ENCODE measurements at places on chromosomes 12 and 14.

GRCh38 chr12:53560351-53560750, 53.1 kb upstream of the NPFF start:
- DNase-seq, result no peak

- no peak for DNase-seq
These were observed 36.4 kb downstream of the NFKBIA start for GRCh38 chr14:35368139-35368460.

GRCh38 chr12:103011974-103012763, 54.7 kb downstream of the ASCL1 start:
- no peak for DNase-seq

DNA sequence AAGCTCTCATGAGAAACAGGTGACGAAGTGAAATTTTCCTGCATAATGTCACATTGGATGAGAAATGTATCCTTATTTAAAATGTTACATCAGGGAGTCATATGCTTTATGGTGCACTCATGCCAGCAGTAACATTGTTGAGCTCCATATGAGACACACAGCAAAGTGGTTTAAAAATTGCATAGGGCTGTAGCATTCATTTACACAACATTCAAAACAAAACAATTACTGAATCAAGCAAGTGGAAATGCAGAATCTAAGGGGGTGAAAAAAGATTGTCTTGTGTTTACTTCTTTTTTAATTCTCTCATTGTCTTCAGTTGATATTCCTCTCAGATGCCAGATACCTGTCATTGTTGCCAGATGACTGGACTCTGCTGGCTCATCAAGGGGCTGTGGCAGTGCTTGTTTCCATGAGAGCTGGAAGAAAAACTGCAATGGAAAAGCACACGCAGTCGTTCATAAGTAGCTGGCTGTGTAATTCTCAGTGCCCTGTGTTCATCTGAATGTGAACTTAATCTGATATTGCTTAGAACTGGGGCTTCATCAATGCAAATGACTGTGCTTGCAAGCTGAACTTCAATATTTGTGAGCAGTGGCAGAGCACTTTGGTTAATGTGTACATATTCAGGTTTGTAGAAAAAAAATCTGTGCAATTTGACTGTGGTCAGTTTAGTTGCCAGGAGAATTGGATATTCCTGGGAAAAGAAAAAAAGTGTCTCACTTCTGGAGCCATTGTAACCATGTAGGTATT, 305.6 kb downstream of the RAD51B start:
- no peak for DNase-seq

DNA sequence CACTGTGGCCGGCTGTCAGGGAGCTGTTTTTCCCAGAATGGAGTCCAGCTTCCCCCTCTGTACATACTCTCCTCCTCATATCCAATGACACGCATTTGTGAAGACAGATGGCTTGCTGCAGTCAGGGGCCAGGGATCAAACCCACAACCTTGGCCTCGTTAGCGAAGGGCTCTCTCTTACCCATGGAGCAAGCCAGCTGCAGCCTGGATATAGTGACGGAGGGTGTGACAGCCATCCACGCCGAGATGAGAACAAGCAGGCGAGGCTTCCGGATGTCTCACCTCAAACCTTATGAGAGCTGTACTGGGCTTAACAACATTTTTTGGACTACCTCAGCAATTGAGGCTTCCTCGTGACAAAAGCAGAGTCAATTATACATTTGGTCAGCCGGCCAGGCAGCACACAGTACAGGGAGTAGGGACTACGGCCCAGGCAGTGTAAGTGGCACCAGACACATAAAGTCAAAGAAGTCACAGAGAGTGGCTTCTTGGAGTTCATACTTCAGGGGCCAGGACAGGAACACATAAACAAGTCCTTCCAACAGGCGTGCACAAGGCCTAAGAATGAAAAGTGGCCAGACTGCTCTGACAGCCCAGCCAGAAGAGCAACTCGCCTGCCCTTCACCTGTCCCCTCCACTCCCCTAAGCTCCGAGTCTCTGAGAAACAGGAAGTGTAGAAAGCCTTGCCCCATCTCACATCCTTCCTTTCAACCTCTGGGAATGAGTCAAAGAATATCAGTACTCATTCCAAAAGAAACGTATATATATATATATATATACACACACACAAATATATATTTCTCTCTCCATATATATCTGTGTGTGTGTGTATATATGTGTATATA, 115.1 kb downstream of the TTC7B start:
- DNase-seq, result no peak

- DNase-seq, result no peak
These were observed 256.2 kb upstream of the LRFN5 start for GRCh38 chr14:41350476-41350875.

DNA sequence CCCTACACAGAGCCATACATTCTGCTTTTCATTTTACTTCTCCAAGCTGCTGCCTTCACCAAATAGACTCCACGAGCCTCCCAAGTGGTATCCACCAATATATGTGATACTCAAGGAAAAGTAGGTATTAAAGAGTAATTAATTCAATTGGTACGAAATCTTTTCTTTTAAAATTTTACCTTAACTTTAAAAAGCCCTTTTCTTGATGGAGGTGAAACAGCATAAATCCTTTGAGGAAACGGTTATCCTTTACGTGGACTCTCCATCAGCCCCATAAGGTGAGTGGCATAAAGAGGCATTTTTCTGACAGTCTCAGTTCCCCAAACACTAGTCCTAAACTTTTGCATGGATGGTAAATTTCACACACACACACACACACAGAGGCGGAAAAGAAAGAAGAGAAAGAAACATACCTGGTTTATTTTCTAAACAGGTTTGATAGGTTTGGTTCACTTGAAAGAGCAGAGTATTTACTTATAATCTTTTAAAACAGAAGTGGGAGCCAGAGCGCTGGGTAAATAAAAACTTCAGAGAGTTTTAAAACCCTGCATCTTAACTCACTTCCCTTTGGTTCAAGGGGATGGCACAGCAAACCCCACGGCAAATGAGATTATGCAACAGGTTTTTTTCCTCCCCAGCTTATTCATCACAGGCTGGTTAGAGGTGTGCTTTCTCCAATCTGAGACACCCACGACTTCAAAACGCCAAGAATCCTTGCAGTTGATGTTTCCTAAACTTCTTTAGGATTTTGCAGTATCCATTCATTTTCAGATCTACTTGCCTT, 1.9 kb downstream of the DUSP16 start:
- DNase-seq, result peak; percentile 12

Data from substantia nigra (tissue), 51 donors.